IMR-90 (cell line): ENCODE measurements at places on chromosomes 1 and 21. TPM values are rescaled to one million over a fixed set of nuclear protein-coding genes. Genes with fewer than 3 reads are reported as not detected.

RIMKLA gene
- not detected in 2 replicates for total RNA-seq

CAMK1G gene
- 0.72 and 0.83 TPM in 2 replicates for total RNA-seq

PLA2G2F gene
- total RNA-seq, result not detected in 2 replicates

HES3 gene
- not detected in 2 replicates for total RNA-seq

BMP8A gene
- not detected in 2 replicates for total RNA-seq

KIRREL1 gene
- 61.9 and 64.7 TPM in 2 replicates for total RNA-seq

S100A1 gene
- total RNA-seq, result 0.18 TPM in 1 of 2 replicates, not detected in the other

LYPD8 gene
- total RNA-seq, result not detected in 2 replicates
